ENCODE measurements at places on chromosomes 5 and 9. TPM values are rescaled to one million over a fixed set of nuclear protein-coding genes. Genes with fewer than 3 reads are reported as not detected.

The WNT8A gene
- polyA plus RNA-seq = not detected

DNA sequence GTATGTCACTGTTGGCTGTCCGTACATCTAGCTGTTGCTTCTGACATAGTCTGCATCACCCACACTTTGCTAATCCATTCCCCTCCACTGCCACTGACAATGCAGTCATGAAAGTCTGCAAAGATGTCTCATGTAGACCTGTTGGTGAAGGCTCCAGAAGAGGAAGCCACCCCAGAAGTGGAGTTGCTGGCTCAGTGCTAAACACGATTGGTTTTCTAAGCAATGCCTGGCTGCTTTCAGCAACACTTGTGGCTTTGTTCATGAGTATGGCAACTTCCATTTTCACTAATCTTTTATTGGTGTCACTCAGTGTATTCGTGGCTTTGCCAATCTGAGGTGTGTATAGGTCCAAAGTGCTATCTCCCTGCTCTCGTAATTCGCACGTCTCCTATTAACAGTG, 288.1 kb downstream of the GADD45G start:
- DNase-seq = no peak

GRCh38 chr5:170920196-170920595, 58.4 kb downstream of the RANBP17 start:
- no peak for DNase-seq

GRCh38 chr5:154309805-154310204, 119.3 kb downstream of the GALNT10 start:
- no peak for DNase-seq

GRCh38 chr5:15354021-15354420, 146.0 kb upstream of the FBXL7 start:
- DNase-seq = peak; percentile 61

DNA sequence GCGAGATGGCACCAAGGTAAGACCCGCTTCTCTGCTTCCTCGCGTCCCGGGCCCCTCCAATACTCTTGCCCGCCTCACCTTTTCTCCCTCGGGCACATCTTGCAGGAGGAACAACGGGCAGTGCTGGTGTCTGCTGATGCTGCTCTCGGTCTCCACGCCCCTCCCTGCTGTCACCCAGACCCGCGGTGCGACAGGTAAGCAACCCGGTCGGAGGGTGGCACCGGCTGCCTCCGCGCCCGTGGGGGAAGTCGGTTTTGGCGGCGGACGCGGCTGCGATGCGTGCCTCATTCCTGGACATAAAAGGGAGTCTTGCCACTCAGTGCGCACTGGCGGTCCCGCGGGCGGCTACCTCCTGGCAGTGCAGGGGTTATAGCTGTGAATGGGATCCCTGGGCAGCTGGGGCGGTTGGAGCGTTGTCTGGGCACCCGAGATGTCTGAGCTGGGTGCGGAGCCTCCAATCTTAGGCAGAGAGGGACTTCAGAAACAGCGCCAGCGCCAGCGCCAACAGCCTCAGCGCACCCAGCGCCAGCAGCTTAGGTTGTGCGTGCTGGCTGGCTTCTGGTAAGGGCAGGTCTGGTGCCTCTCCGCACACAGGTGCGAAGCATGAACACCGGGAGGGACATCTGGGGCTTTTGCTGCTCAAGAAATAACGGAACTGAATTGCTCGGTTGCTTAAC, 488 bp downstream of the COL15A1 start:
- DNase-seq = peak; percentile 67

The SNX30 gene
- polyA plus RNA-seq = 10.5 TPM

GRCh38 chr9:106860721-106861639, 2.0 kb upstream of the ZNF462 start:
- peak; percentile 44 for DNase-seq

The PFN3 gene
- polyA plus RNA-seq = not detected

DNA sequence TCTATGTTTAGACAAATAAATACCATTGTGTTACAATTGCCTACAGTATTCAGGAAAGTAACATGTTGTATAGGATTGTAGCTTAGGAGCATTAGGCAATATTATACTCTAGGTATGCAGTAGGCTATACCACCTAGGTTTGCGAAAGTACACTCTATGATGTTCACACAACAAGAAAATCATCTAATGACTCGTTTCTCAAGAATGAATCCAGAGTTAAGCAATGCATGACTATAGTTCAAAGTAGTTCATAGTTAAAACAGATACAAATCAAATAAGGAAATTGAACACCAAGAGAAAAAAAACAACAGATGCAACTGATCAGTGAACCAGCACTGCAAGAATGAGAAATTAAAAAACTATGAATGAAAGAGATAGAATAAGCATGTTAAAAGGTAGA, 27.6 kb upstream of the ABLIM3 start:
- DNase-seq = no peak

- DNase-seq = peak; percentile 25
Measured at GRCh38 chr9:6215562-6215961, at the start of gene IL33. TSS of gene IL33 (plus strand) at chr9:6215807. CDS start at chr9:6241695, 25,888 bp downstream.

DNA sequence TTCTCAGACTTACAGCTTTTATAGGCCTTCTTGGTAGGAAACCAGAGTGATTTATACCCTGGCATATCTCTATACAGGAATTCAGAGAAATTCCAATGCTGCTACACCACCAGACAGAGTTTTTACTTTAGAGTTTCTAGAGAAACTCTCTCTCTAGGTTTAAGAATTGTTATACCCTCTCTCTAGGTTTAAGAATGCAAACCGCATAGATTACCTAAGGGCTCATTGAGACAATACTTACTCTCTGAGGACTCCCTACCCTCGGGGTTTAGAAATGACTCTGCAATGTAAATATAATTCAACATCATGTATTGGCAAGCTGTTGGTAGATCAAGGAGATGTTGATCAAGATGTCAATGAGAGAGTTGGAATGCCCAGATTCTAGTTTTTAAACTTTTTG, 15.3 kb upstream of the ELAVL2 start:
- no peak for DNase-seq

- DNase-seq = no peak
Measured at GRCh38 chr9:8802242-8802641, 1002.7 kb upstream of the DMAC1 start.

DNA sequence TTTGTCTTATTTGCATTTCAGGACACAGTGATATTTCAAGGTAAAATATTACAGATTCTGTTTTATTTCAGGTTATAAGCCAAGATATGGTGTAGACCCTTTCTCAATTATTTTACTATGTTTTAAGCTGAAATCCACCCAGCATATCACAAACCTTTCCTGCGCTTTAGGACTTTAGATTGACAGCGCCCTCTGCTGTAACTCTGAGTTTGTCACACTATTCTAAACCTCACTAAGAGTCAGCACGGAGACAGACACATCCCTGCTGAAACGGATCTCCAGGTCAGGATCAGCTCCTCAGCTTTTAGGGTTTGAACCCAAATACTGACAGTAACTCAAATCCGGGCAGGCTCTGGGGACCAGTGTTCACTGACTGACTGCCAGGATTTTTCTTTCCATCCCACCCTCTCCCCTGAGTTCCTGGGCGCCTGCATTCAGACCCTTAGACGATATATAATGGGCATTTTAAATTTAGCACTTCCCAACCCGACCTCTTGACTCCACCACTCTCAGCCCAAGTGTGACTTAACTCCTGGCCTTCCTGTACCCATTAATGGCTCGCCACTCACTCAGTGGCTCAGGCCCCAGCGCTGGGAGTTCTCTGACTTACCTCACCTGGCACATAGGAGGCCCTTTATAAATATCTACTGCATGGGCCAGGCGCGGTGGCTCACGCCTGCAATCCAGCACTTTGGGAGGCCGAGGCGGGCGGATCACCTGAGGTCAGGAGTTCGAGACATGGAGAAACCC, 33.5 kb downstream of the TLX3 start:
- peak; percentile 46 for DNase-seq

DNA sequence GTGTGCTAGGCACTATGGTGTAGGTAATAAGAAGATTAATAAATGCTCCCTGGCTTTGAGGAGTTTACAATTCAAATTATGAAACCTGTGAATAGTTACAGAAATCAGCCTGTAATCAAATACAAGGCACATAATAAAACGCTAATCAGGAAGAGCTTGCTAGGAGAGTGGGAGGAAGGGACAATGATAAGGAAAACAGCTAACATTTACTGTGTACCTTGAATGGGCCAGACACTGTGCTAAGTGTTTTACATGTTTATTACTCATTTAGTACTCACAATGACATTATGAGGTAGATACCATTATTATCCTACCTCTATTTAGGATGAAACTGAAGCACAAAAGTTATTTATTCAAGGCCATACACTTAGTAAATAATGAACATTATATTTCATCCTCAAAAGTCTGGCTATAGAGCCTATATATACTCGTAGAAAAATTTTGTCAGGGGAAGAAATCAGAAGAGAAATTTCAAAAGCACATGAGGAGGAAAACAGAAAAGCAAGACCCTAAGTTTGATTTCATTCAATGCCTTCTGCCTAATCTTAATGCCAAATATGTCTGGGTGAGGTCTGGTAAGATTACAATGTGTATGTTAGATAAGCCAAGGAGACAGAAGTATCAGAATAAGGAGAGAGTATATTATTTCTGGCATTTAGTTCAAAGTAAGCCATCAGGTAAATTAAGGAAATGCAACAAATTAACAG, 35.9 kb downstream of the AFF4 start:
- DNase-seq = no peak

DNA sequence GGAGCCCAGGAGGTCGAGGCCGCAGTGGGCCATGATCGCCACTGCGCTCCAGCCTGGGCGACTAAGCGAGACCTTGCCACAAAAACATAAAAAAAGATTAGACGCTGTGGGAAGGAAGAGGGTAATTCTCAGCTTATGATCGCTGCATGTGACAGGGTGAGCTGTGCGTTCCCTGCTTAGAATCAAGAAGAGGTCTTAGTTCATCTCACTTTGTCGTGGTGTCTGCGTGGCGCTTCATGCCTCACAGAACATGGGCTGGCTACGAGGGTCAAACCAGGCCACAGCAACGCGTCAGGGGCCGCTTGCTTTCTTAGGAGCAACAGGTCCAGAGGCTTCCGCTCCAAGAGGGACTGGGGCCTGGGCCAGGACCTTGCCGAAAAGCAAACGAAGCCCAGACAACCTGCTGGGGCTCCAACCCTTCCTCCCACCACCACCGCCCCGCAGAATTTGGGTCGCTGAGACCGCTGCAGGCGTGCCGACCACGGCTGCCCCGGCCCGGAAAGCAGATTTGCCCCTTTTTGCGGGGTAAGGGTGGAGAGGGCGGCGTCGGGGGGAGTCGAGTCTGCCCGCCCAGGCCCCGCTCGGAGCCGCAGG, 10.0 kb upstream of the GRIN1 start:
- no peak for DNase-seq

The MEIKIN gene
- polyA plus RNA-seq = not detected

DNA sequence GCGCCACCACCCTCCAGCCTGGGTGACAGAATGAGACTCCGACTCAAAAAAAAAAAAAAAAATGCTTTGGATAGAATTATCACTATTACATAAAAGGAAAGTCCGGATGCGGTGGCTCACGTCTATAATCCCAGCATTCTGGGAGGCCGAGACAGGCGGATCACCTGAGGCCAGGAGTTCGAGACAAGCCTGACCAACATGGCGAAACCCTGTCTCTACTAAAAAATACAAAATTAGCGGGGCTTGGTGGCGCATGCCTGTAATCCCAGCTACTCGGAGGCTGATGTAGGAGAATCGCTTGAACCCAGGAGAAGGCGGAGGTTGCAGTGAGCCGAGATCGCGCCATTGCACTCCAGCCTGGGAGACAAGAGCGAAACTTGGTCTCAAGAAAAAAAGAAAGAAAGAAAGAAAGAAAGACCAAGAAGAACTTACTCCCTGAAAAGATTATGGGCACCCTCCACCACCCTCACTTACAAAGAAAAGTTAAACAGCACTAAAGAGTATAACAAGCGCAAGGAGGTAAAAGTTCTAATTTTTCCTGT, 17.8 kb downstream of the CDKN2A start:
- DNase-seq = no peak

The FOXI1 gene
- polyA plus RNA-seq = not detected

- DNase-seq = no peak
Measured at GRCh38 chr5:158877124-158877581, 222.6 kb downstream of the EBF1 start.

- DNase-seq = no peak
Measured at GRCh38 chr5:79285833-79286232, 49.9 kb downstream of the JMY start.
